ENCODE measurements at places on chromosomes 16 and 17. TPM values are rescaled to one million over a fixed set of nuclear protein-coding genes. Genes with fewer than 3 reads are reported as not detected.
A peak's percentile ranks its signal among the peaks of the same experiment; 100 is the strongest.

DNA sequence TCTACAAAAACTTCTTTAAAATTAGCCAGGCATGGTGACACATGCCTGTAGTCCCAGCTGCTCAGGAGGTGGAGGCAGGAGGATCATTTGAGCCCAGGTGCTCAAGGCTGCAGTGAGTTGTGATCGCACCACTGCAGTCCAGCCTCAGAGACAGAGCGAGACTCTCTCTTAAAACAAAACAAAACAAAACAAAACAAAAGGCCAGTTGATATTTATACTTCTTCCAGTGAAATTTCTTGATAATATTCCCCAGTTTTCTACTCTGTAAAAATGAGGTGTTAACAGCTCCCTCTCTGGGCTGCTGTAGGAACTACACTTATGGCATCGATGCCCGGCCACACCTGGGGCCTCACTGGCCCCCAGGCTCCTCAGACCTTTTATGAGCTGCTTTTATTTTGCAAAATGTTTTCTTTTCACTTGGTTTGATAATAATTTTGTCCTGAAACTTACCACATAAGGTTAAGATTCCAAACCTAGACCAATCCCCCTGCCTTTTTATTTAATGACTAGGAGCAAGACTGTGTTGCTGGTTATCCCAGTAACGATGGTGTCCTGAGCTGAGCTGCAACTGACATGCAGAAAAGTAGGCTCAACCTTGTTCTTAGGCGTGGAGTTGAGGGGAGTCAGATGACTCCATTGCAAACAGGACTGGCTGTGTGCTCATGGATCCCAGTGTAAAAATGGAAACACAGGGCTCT lies 17.6 kb downstream of the MAPK8IP3 start:
- DNase-seq = no peak

ZNF205 gene
- 8.0 TPM for total RNA-seq

DNA sequence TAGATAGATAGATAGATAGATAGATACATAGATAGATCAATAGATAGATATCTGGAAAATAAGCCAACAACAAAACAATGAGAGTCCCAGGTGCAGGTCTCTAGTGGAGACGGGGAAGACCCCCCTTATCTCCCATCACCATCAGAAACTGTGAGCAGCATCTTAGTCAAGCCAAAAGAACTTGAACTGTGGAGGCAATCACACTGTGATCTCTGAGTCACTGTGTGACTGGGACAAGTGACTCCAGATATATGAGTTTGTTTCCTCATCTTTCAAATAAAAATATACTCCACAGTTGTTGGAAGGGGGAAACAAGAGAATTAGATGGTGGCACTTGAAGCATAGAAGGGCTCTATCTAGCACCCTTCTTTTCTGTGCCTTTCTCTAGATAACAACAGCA lies 42.1 kb downstream of the NOG start:
- peak; percentile 39 for DNase-seq

DNA sequence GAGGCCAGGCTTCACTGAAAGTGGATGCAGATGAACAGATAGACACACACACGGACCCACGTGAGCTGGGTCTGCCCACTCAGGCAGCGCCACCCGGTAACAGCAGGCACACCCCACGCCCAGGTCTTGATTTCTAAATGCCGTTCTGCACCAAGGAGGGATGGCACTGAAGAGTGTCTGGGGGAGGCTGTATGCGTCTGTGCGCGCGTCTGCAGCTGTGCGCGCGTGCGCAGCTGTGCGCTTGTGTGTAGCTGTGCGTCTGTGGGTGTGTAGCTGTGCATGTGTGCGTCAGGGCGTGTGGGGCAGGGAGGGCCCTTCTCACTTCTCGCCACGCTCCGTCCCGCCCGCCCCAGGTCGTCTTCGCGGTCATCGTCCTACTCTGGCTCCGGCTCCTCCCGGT lies 15.5 kb upstream of the IL17C start:
- no peak for DNase-seq

ITGA2B gene
- not detected for total RNA-seq

ZNF624 gene
- 3.1 TPM for total RNA-seq

GRCh38 chr16:10308305-10309193 lies 77.3 kb upstream of the ATF7IP2 start:
- DNase-seq = no peak

KRT222 gene
- total RNA-seq = not detected

DNA sequence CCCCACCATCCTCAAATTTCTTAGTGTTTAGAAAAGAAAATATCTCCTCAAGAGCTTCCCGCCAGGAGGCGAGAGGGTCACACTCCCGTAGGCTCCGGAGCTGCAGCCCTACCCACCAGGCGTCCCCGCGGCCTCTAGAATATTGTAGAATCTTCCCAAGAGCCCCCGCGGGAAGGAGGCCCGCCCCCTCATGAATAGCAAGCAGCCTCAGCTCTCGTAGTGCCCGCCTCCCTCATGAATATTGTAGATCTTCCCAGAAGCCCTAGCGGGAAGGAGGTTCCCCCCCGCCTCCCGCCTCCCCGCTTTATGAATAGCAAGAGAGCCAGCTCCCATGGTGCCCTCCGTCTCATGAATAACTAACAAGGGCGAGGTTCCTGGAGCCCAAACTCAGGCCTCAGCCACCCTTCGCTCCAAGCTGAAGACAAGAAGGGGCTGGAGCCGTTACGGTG lies at the start of gene FBXO47:
Gene FBXO47 (minus strand): TSS at position 114 of the 449 bp plus-strand sequence. CDS start 4,378 bp downstream, outside the sequence.
- no peak for DNase-seq

All from HFFc6 (cell line).